ENCODE measurements at places on chromosomes 11 and 22.

DNA sequence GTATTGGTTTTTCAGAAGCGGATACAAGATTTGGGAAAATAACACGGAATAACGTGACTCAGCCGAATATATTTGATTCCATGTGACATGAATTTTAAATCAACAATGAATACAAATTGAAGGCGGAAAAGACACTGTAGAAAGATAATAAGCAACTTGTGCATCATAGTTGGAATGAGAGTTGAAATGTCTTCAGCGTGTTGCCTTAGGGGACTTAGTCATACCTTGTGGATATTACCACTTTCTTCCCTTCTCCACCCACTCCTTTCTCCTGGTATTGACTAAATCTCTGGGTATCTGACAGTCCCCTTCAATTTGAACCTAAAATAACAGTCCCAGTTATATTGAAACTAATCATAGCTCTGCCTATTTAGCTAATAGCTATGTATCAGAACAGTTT, 2373.1 kb upstream of the RAG2 start:
- no peak for DNase-seq

DNA sequence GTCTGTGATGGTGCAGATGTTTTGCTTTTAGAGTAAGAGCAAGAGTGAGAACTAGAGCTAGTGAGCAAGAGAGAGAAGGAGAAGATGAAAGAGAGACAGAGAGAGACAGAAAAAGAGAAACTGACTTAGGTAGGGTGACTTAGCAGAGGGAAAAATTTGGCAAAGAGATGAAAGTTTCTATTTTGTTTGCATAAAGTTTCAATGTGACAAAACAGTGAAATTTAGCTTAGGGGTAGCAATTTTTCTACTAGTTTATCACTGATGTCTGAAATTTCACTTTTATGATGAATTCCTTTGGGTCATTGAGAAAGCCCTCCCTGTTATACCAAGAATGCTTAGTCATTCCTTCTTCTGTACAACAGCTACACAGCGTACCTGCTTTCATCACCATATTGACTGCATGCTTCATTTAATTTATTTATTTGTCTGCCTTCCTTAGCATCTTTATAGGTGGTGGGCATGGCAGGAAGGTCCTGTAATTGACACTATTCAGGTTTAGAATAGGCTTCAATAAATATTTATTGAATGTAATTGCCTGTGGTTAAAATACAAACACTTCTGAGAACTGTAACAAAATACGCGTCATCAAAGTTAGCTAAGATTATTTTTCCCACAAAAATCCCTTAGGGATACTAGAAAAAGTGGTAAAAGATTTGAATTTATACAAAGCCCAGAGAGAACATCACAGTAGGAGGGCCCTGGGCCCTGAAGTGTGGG, 19.9 kb upstream of the CTSC start:
- no peak for DNase-seq

DNA sequence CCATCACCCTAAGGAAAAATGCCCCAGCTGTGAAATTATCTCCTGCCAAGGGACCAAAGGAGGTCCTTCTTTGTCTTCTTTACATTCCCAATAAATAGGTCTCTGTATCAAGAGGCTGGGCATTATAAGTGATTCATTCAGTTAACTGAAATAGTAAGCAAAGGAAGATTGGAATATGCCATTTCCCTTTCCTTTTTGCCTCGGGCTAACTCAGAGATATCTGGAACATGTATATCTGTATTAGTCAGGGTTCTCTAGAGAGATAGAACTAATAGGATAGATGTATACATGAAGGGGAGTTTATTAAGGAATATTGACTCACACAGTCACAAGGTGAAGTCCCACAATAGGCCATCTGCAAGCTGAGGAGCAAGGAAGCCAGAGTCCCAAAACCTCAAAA, 15.3 kb upstream of the CWF19L2 start:
- no peak for DNase-seq

DNA sequence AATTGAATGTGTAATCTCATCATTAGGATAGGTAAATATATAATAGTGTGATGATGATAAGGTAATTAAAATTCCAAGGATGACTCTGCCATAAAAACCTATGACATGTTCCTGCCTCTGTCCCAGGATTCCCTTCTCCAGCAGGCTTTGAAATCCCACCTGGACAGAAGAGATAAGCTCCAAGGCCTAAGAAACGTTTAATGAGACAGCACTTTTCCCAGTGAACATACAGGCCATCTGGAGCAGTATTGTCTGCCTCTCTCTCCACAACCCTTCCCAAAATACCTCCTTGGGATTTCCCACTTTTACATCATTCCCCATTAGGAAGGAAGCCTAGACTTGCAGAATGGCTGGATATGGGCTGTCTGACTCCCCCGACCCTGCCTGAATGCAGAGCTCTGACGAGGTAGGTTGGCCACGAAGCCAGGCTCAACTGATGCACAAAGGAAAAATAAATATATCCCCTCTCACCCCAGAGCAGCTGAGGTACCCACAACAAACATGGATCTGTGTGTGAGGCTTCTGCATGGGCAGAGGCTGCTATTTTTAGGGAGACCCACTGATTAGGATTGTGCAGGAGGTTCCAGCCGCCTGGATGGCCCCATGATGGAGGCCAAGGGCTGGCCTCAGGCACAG, 71.0 kb downstream of the TMPRSS5 start:
- no peak for DNase-seq

GRCh38 chr11:74749127-74749964, 697 bp downstream of the RNF169 start:
- peak; percentile 83 for DNase-seq

GRCh38 chr22:50323900-50324299, 2.9 kb downstream of the DENND6B start:
- DNase-seq = no peak

- DNase-seq = no peak
Observed at GRCh38 chr11:110738641-110739040, 26.4 kb upstream of the ARHGAP20 start.

DNA sequence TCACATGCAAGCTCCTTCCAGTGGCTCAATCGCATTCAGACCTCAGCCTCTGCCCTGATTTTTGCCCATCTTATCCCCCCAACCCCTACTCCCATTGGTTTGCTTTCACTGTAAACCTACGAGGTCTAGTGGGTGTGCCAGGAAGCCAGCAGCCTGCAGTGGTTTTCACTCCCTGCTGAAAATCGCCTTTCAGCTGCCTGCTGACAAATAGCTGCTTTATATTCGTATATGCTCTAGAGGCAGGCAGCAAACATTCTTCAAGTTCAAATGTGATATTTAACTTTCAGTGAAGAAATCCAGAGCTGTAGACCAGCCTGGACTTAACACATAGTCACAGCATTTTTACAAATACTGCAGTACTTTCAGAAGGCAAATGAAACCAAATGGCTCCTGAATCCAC, 92.8 kb upstream of the APOA1 start:
- DNase-seq = peak; percentile 60

GRCh38 chr11:69403556-69404215, 77.8 kb upstream of the LINC01488 start:
- DNase-seq = no peak

DNA sequence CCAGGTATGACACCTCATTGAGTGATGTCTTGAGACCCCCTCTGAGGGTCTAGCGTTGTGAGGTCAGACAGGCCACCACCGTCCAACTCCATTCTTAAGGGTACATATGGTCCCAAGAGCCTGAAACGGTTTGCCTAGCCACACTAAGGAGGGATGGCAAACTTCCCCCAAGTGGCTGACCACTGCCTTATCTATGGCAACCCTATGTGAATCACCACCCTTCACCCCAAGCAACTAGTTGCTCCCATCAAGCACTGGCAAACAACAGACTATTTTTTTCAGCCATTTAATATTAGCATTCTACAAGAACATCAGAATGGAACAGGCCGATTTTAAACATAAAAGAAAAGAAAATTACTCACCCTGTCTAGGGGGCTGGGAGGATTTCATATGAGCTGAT, 22.8 kb downstream of the THOC5 start:
- DNase-seq = no peak

All from endodermal cell (in vitro differentiated cells).